ENCODE measurements at places on chromosomes 12 and 14.

- peak; percentile 36 for DNase-seq
Observed at GRCh38 chr12:442235-442884, 17.4 kb upstream of the B4GALNT3 start.

- DNase-seq, result no peak
Observed at GRCh38 chr12:68376901-68377300, 44.7 kb upstream of the MDM1 start.

DNA sequence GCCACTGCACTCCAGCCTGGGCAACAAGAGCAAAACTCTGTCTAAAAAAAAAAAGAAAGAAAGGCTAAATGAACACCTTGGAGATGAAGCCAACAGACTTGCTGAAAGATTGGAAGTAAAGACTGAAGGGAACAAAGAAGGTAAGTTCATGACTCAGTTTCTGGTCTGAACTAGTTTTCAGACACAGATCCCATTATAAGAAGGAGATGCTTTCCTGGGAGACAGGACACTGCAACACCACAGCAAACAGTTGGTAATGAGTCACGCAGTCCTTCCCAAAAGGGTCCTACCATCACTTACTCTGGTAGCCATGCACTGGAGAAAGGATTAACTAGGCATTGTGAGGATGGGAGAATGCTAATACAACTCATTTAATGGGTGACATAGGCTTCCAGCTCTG, 97.2 kb downstream of the SSPN start:
- DNase-seq, result no peak

DNA sequence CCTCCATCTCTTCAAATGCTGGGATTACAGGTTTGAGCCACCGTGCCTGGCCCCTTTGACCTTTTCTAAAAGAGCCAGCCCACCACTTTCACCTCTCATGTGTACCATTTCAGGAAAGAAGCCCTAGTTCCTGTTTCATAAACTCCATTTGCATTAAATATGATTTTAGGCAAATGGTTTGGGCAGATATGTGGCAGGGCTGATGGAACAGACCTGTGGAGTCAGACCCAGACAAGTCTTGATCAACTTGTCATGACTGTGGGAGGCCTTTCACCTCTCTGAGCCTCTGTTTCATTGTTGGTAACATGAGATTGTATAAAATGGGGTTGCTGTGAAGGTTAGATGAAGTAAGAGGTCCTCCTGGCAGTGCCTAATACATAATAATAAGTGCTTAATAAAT, 5.2 kb upstream of the MAP3K9 start:
- no peak for DNase-seq

- DNase-seq, result no peak
Observed at GRCh38 chr12:116434155-116435011, 124.8 kb upstream of the MAP1LC3B2 start.

GRCh38 chr12:68507657-68508056, 103.0 kb upstream of the RAP1B start:
- no peak for DNase-seq

- DNase-seq, result no peak
Observed at GRCh38 chr12:42588524-42589464, 752 bp downstream of the PRICKLE1 start.

DNA sequence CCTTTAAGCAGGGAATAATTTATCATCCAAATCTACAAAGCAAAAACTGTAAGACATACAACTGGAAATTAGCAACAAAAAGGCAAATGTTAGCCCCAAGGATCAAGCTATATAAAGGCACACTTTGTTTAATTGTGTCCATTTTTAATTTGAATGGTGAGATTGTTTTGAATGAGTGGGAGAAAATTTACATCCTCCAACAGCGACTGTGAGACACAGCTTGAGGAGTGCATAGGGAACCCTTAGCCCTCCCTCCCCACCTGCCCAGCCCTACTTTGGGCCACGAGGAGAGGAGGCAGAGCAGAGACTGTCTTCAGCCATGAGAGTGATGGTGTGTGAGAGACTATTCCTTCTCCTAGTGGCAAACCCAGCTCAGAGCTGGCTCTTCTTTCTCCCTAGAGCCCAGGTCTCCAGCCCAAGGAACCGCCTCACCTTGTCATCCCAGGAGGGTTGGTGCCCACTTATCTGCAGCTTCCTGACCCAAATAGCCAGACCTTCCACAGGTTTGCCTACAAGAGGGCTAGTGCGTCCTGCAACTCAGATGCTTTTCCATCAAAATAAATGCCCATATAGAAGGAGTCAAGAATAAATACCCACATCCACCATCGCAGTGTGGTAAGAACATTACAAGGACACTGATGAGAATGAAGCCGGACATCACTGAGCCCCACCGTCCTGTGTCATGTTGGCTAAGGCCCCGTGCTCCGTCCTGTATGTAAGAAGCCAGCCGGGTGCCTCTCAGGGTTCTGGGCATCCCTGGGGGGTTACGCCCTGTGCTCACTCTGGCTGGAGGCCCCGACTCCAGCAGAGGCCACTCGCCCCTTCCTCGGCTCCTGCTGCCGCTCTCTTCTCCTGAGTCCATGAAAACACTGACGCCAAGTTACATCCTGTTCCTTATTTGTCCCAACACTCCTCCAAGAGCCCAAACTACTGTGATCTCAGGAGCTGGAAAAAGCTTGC, 36.4 kb upstream of the C14orf180 start:
- no peak for DNase-seq

DNA sequence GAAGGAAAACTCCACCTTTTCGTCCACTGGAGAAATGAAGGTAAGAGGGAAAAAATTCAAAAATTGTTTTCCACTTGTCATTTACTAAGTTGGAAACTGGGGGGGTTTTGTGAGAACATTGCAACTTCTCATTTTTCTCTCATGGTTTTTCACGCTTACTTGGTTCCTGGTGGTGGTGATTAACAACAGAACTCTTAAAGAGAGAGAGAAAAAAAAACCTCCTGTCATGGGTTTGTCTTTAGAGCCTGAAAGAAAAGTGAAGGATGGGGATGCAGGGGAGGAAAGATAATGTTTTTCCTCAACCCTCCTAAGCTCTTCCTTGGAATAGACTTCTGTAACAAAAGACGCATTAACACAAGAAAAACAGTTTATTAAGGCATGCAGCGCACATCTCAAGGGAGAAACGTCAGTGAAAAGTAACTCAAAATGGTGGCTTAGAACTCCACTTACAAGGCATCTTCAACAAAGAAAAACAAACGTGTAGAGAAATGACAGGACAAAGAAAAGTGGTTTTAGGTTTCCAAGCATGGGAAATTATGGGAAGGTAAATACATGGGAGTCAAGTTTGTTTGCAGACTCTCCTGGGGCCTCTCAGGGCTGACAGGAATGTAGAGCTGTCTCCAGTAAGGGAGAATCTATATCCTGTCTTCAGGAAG, 81.9 kb upstream of the ATF7IP start:
- DNase-seq, result no peak

- DNase-seq, result no peak
Observed at GRCh38 chr12:24479131-24479530, 469.8 kb downstream of the BCAT1 start.

DNA sequence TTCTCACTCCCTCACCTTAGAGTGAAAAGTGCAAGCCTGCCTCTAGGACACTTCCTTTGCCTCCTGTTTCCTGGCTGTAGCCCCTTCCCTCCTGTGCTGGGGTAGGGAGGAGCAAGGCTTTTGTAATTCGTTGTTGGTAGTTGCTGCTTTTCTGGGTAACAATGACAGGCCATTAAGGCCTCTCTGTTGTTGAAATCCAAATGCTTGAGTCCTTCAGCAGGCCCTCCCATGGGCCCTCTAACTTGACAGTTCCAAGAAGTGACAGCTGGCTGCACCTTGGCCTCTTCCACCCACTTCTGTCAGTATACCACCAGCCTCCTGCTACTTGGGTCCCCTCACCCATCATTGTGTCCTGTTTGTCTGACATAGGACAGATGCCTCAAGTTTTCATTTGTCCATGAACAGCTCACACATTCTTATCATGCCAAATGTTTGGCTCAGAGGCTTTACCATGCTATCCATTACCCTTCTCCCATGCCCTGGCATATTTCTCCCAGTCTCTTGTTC, 103.7 kb upstream of the PDE3A start:
- no peak for DNase-seq

Data from activated naive CD4-positive, alpha-beta T cell treated with anti-CD3 and anti-CD28 coated beads, Interleukin-2, amount 50 U/mL, for 16 hours (primary cell).